ENCODE measurements at places on chromosomes 5 and 9.

- no peak for DNase-seq
These were observed 357.6 kb upstream of the RPS23 start for GRCh38 chr5:82635561-82636288.

DNA sequence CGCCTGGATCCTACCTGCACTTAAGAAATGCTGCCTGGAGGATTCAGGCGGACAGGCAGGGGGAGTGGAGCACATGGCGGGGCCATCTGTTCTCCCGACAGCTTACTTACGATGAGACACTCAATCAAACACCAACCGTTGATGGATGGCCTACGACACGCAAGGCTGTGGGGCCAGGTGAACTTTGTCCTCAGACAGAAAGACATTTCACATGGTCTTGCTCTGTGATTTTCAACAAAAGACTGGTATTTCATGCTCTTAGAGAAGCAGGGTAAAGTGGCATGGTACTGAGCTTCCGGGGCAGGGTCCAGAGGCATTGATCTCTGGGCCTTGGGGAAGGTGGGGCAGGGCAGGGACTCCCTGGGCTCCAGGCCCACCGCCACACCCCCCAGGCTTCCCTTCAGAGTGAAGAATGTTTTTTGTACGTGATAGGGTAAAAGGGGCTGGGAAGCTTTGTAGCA is 9.1 kb upstream of the OLFM1 start:
- DNase-seq = no peak

GRCh38 chr5:168706655-168707069 is 127.5 kb upstream of the PANK3 start:
- no peak for DNase-seq

DNA sequence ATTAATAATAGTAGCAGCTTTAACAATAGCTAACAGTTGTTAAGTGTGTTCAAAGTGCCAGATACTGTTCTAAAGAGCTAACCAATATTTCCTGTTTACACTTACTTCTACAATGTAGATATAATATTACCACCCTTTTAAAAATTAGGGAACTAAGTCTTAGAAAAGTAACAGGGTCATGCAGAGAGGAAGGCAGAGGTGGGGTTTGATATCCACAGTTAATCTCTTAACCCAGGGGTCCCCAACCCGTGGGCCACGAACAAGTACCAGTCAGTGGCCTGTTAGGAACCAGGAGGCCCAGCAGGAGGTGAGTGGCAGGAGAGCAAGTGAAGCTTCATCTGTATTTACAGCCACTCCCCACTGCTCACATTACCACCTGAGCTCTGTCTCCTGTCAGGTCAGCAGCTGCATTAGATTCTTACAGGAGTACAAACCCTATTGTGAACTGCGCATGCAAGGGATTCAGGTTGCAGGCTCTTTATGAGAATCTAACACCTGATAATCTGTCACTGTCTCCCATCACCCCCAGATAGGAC is 89.1 kb downstream of the ACTL7B start:
- no peak for DNase-seq

GRCh38 chr5:50343715-50344114 is 97.4 kb downstream of the EMB start:
- no peak for DNase-seq

- no peak for DNase-seq
These were observed 95.0 kb downstream of the OSTF1 start for GRCh38 chr9:75183306-75183705.

DNA sequence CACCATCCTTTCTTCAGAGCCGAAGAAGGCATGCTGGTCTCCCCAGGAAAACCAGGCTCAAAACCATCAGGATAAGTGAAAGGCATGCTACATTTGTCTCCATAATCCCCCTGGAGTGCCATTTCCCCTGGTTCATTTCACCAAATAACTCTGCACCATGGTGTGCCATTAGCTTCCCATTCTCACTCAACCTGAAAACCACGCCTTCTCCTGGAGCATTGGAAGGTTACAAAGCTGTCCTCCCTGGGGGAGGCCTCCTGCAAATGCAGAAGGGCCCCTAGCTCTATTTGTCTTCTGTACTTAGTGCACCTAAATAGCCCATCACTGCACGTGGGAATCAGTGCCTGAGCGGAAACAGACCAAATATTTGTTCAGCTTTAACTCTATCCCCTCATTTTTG is 90.2 kb upstream of the ICE1 start:
- no peak for DNase-seq

- no peak for DNase-seq
These were observed 39.6 kb downstream of the CTSL start for GRCh38 chr9:87765521-87765920.

Measured in CD4-positive, alpha-beta T cell treated with Interleukin-6 at 100 ng/mL for 8 hours (primary cell).